Activated naive CD4-positive, alpha-beta T cell treated with Interleukin-2 at 50 U/mL for 16 hours (primary cell): ENCODE measurements at places on chromosomes 1 and 21.

DNA sequence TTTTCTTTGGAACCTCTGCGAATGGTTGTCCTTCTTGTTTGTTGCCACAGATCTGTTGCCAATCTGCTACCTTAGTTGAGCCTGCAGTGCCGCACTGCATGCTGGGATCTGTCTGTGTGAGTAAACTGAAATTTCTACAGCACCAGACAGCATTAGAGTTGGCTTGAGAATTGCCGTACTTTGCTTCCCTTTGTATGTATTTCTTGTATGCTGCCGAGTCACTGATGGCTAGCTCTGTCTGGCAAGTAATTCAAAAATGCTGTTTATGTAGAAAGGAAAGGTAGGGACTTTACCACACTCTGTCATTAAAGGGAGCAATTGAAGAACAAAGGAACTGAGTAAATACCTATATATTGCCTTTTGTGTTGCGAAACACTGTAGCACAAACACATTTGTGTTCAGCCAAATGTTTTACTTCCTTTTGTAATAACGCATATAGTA, 857.4 kb downstream of the USP25 start:
- DNase-seq: no peak

DNA sequence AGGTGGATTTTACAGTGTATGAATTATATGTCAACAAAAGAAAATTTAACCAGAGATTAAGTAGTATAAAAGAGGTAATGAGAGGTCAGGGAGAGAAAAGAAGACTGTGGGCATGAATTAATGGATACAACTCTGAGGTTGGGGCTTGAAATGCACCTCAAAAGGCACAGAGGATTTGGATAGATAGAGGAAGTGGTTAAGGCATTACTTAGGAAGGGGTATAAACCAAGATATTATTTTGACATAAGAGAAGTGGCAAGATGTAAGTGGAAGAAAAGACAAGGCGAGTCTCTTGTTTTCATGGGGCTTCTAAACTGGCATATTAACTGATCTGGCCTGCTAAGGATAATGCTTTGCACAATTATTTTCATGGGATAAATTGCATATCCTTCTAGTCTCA, 34.1 kb downstream of the RAP1A start:
- no peak for DNase-seq

DNA sequence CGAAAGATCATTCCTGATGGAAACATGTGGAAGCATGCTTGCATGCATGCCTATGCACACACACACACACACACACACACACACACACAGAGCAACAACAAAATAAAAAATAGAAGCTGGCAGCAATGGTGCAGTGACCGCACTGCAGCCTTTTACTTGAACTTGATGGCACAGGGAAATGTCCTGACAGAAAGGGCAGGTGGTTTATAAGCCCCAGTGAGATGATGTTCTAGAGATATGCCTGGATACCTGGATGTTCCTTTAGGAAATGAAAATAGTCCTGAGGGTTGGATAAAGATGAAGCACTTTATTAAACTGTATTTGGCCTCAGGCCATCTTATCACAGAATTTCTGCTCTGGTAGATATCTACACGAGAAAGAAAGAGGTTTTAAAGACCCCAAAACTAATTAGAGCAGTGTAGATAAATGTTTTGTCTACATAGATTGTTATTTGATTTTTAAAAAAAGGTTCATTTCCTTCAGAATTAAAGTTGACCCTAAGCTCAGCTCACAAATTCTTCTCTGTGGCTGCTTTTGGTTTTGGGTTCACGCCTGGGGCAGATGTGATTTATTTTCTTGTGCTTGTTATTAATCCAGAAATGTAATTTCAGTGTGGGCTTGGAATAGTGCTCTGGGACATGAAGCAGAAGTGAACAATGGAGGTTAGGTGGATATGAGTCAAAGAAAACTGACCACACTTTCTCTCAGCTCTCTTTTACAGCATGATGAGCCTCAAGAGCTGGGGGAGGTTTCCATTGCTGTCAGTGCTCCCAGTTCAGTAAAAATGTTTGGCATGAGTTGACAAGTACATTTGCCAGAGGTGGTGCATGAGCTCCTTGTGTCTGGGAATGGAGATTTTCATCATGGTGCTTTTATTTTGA, 22.9 kb downstream of the ADAM30 start:
- no peak for DNase-seq

GRCh38 chr1:19091196-19091953, 118.7 kb downstream of the UBR4 start:
- no peak for DNase-seq

DNA sequence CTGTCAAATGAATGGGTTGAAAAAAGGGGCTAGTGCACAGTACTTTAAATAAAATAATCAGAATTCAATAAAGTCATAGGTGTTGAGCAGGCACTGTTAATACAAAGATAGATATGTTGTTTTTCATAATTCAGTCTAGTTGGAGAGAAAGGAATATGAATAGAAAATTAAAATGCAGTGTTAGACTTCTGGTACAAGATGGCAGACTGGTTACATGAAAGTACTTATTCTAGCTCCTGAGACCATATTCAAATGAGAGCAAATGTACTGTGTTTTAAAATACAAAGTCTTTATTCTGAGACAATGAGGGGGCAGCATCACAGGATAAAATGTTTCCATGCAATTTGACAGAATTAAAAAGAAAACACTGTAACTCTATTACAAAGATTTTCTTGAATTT, 542.1 kb downstream of the COL11A1 start:
- DNase-seq: no peak

- no peak for DNase-seq
Observed at GRCh38 chr1:222641269-222641948, 23.5 kb downstream of the MIA3 start.

GRCh38 chr21:16423921-16424320, 694.1 kb downstream of the USP25 start:
- DNase-seq: no peak

GRCh38 chr21:42780617-42781016, 98.7 kb downstream of the WDR4 start:
- no peak for DNase-seq
